Gastrocnemius medialis (tissue), 4 donors: ENCODE measurements at places on chromosomes 6 and 20. TPM values are rescaled to one million over a fixed set of nuclear protein-coding genes. Genes with fewer than 3 reads are reported as not detected.

DNA sequence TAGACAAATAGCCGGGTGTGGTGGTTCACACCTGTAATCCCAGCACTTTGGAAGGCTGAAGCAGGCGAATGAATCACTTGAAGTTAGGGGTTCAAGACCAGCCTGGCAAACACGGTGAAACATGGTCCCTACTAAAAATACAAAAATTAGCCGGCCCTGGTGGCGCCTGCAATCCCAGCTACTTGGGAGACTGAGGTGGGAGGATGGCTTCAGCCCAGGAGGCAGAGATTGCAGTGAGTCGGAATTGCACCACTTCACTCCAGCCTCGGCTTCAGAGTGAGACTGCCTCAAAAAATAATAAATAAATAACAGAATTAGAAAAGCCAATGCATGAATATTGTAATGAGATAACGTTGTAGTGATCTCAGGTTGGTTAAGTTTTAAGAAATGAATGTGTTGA, 61.3 kb downstream of the RFX6 start:
- no peak for DNase-seq

DNA sequence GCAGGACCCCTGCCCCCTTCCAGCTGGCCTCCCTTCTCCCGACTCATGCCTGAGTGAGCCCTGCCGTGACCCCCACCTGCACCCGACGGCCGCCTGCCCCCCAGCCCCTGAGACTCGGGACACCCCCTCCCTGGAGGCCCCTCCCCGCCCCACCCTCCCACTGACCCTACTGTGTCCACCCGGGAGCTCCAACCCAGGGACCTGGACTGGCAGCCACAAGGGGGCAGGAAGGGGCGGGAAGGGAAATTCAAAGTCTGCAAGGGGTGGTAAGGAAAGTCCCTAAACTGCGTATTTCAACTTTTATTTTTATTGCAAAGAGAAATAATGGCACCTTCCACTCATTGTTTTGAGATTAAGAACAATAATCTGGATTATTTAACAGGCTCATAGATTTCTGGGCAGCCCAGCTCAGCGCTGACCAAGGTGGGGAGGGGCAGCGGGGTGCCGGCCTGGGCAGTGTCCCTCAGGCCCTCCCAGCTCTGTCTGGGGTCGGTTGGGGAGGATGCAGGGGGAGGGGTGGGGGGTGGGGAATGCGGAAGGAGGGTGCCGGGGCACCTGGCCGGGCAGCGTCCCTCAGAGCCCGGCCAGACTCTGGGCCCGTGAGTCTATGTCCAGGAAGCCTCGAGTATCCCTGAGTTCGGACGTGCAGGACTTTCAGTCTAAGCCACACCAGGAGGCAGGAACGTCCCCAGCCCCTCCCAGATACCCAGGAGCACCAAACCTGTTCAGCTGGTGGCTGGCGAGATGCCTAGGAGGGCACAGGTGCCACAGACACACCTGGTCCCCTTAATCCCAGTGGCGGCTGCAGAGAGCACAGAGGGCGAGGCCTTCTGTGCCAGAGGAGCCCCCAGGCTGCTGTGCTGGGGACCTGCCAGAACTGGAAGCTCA, 1.3 kb upstream of the PTK6 start:
- no peak for DNase-seq

DNA sequence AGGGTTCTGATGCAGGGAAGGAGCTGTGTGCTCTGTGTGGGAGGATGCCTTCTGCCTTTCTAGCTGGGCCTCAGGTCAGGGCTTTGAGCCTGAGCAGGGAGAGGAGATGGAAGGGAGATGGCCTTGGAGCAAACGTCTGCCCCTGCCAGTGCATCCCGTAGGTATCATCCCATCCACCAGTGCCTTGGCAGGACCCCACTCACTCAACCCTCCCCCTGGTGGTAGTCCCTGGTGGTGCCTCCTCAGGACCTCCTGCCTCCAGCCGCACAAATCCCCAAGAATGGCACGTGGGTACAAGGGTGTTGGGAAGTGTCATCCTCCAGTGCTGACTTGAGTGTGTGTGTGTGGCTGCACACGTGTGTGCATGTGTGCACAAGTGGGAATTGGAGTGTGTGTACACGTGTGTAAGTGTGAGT, 23.1 kb upstream of the MICB start:
- DNase-seq = no peak

The DSP gene
- 0.85 TPM for total RNA-seq

DNA sequence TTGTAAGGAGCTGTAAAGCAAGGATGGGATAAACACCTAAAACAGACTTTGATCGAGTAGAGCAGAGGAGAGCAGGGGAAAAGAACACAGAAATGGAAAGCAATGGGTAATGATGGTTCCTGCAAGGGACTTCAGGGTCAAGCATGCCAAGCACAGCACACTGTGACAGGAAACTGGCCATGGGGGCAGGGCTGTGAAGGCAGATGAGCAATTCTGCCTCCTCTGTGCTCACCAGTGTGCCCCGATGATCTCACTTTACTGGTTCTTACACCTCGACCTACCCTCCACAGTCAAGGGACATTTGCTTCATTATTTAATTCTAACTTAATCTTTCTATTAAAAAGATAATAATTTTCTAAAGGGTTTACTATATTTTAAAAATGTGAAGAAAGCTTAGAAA, 21.6 kb upstream of the MYB start:
- no peak for DNase-seq

DNA sequence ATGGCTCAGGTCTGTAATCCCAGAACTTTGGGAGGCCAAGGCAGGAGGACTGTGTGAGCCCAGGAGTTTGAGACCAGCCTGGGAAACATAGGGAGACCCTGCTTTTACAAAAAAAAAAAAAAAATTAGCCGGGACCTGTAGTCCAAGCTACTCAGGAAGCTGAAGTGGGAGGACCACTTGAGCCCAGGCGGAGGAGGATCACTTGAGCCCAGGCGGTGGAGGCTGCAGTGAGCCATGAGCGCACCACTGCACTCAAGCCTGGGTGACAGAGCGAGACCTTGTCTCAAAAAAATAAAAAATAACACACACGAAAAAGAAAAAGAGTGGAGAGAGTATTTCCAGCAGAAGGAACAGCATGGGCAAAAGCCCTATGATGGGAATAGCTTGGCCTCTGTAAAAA, 2.0 kb downstream of the TTLL9 start:
- DNase-seq = no peak

The SLA2 gene
- not detected for total RNA-seq

GRCh38 chr20:19172637-19173036, 39.8 kb upstream of the SLC24A3 start:
- DNase-seq = no peak

DNA sequence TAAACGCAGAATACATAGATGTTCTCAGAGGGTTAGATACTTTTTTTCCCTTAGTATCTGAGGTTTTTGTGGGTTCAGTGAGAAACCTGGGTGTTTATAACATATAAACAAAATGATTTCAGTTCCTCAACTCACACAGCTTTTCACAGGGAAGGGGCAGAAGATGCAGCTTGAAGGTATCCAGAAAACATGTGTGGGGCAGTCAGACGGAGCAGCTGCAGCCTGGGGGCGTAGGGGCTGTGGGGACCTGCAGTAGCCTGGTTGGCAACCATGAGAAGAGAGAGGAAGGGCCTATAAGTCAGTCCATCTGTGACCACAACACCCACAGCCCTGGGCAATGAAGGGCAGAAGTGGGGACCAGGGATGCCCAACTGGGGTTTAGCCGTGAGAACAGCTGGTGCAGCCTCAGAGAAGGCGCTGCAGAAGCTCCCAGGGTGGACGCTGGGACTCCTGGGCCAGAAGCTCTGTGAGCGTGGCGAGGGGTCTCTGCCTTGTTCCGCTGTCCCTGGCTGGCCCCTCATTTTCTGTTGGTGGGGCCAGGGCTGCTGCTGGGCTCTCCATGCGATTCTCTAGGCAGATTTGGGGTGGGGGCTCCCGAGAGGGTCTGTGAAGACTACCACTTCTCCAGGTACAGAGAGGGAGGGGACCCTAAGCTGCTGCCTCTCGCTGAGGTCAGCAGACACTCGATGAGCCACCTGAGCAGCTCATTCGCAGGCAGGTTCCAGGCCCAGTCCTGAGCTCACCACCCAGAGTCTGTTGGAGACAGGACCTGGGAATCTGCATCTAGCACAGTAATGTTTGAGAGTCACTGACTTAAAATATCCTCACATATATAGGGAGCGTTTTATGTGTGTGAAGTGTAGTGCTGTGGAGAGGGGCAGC, 181.2 kb downstream of the ZDHHC14 start:
- no peak for DNase-seq

GRCh38 chr6:54244430-54244829, 63.8 kb upstream of the TINAG start:
- no peak for DNase-seq

The RUNX2 gene
- 0.78 TPM for total RNA-seq

GRCh38 chr20:53656293-53657202, 62.9 kb upstream of the ZNF217 start:
- DNase-seq = no peak

DNA sequence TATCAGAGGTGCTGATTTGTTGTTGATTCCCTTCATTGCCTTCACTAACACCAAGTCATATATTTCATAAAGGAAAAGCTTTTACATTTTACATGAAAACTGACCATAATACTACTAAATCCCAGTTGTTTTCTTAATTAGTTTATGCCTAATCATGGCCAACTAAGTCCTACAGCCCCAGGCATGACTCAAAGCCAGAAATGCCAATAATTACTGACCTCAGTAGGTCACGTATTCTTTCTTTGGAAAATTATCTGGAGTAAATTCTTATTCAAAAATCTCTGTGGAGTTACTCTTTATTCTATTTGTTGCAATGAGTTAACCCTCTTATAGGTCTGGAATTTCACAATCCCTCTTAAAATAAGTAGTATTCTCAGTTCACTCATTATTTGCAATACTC, 13.5 kb upstream of the MYB start:
- DNase-seq = no peak

DNA sequence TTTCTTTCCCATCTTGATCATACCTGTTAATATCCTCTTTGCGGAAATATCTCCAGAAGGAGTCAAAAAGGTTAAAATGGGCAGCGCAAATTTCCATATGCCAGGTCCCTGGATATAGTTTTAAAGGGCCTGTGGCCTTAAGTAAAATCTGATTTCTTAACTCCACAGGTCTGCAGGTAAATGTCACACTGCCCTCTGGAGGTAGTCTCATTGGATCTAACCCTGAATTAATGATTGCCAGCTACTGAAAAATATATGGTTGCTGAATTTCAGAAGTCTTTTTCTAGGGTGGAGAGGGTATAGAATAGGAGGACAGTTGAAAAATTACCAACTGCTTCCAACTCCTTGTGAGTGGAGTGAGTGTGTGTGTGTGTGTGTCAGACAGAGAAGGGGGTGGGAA, 8.5 kb downstream of the MOXD1 start:
- no peak for DNase-seq

The BPIFB1 gene
- total RNA-seq = not detected

The LAMP5 gene
- not detected for total RNA-seq

The OOEP gene
- not detected for total RNA-seq

GRCh38 chr6:52209770-52210169, 23.6 kb downstream of the IL17A start:
- no peak for DNase-seq

- no peak for DNase-seq
These were observed 82.4 kb downstream of the TMEM242 start for GRCh38 chr6:157240960-157241311.

- DNase-seq = no peak
These were observed 1.1 kb upstream of the SLC4A11 start for GRCh38 chr20:3239867-3240775.

DNA sequence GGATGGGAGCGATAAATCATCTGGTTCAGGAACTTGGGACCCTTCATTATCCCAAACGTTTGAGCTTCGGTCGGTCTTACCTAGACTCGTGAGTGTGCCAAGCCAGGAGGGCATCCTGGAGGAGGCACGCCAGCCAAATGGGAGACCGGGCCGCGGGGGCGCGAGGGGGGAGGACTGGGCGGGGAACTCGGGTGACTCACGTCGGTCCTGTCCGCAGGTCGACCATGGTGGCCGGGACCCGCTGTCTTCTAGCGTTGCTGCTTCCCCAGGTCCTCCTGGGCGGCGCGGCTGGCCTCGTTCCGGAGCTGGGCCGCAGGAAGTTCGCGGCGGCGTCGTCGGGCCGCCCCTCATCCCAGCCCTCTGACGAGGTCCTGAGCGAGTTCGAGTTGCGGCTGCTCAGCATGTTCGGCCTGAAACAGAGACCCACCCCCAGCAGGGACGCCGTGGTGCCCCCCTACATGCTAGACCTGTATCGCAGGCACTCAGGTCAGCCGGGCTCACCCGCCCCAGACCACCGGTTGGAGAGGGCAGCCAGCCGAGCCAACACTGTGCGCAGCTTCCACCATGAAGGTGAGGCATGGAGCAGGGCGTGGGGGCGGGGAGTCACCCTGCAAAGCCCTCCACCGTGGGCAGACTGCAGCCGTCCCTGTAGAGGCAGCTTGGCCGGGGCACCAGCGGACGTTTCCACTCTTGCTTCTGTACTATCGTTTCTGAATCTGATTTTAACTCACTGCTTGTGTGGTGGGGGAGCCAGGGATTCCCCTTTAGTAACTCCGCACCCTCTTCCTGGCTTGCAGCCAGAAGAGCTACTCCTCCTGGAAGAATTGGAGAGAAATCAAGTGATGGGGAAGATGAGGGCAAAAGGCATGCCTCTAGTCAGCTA, 2.7 kb downstream of the BMP2 start:
- DNase-seq = no peak

GRCh38 chr6:141359953-141360352, 772.8 kb upstream of the GJE1 start:
- no peak for DNase-seq

The CTCFL gene
- total RNA-seq = not detected

DNA sequence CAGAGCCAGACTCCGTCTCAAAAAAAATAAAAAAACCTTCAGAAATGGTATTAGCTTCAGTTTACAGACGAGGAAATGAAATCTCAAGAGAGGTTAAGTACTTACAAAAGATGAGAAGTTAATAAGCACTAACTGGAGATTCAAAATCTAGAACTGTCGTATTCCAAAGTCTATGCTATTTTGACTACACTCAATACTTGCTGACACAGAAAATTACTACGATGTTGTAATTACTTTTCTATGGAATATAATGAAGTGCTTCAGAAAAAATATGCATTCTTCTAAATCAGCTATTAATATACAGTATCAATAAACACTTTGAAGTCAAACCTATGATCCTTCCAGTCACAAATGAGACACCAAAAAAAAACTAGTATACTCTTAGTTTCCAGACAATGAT, 12.2 kb downstream of the REPS1 start:
- no peak for DNase-seq

- peak; percentile 86 for DNase-seq
These were observed at the start of gene RPL7L1 for GRCh38 chr6:42879372-42880239. TSS of gene RPL7L1 (plus strand) at chr6:42879616. CDS start at chr6:42879911, 295 bp downstream.

DNA sequence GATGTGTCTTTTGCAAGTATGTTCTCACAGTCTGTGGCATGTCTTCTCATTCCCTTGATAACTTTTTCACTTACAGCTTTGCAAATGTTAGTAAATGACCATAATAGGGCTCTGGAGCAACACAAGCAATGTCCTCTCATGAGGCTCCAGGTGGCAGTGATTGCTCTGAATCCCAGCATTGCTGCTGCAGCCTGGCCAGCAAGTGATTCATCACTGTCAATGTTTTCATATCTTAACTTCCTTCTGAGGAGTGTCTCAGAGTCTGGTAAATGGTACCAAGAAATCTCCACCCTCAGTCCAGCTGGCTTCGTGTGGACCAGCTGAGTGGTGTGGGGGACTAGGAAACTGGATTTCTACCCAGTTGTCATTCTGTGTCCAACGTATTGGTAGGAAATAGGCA, 139.6 kb downstream of the MYLK4 start:
- DNase-seq = no peak

The EBF4 gene
- total RNA-seq = 0.36 TPM

The HLA-DQA1 gene
- total RNA-seq = 1.5 TPM

GRCh38 chr20:50197463-50198179, 7.0 kb downstream of the CEBPB start:
- DNase-seq = no peak
